Daoy (cell line): ENCODE measurements at places on chromosomes 5 and 9. TPM values are rescaled to one million over a fixed set of nuclear protein-coding genes. Genes with fewer than 3 reads are reported as not detected.

PDCD1LG2 gene
- total RNA-seq: 6.9 and 11.5 TPM in 2 replicates

C5orf63 gene
- 1.7 and 4.7 TPM in 2 replicates for total RNA-seq

PHF24 gene
- total RNA-seq: 0.11 TPM in 1 of 2 replicates, not detected in the other

- no peak for DNase-seq
These were observed 163.3 kb downstream of the AUH start for GRCh38 chr9:91198405-91198804.

DNA sequence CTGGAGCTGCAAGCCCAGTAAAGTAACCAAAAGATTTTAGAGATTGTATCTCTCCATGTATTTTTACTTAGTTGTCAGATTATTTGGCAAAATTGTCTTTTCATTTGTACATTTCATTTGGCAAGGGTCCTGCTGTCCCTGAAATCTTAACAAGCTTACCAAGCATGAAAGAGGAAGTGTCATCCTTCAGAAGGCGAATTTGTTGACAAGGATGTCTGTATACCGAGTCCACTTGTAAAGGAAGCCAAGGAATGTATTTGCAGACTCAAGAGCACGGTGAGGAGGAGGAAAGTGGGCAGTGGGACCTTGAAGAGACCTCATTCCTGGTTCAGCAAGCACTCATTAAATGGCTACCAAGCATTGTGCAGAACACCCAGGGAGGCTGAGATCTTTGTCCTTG is 7.5 kb upstream of the OTULINL start:
- no peak for DNase-seq

DNA sequence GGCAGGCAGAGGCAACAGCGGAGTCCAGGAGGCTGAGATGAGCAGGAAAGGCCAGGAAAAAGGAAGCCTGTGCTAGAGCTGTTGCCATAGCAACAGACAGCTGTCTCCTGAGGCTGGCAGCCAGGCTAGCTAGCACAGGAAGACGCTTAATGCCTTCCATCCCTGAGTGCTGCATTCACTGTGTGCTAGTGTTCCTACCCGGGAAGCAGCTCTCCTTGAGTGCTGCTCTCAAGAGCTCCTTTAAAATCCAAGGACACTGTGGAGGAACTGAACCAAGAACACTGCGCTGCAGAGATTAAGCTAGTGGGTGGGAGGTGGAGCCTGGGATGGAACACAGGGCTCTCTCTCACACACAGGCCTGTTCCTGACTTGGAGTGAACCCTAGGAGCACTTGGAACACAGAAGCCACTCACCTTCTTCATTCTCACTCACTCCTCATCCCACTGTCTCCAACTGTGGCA is 53.5 kb upstream of the IL7R start:
- peak; percentile 54 for DNase-seq
